ENCODE measurements at places on chromosomes 16 and 17. TPM values are rescaled to one million over a fixed set of nuclear protein-coding genes. Genes with fewer than 3 reads are reported as not detected.

The TBC1D3I gene
- total RNA-seq: 0.07 TPM

The GNAO1 gene
- 0.17 TPM for total RNA-seq

The RAPGEFL1 gene
- total RNA-seq: 1.8 TPM

The NOG gene
- 2.0 TPM for total RNA-seq

The TPSD1 gene
- not detected for total RNA-seq

The KCNG4 gene
- not detected for total RNA-seq

The TAC4 gene
- not detected for total RNA-seq

The NHLRC4 gene
- total RNA-seq: 0.99 TPM

The C17orf58 gene
- 11.7 TPM for total RNA-seq

The CCT6B gene
- 0.52 TPM for total RNA-seq

The TIGD7 gene
- 6.8 TPM for total RNA-seq

The SRSF1 gene
- 286 TPM for total RNA-seq

The TBC1D3H gene
- total RNA-seq: not detected

The ALDH3A2 gene
- 132 TPM for total RNA-seq

The FOXC2 gene
- total RNA-seq: 5.0 TPM

The KDM8 gene
- 3.9 TPM for total RNA-seq

The SAT2 gene
- total RNA-seq: 35.4 TPM

The CCDC40 gene
- total RNA-seq: 1.9 TPM

The PRR15L gene
- total RNA-seq: not detected

The PLLP gene
- total RNA-seq: not detected

The SLFN12L gene
- 0.07 TPM for total RNA-seq

The KRT15 gene
- total RNA-seq: 0.13 TPM

The GCGR gene
- total RNA-seq: not detected

The GP2 gene
- total RNA-seq: not detected

The ENPP7 gene
- total RNA-seq: not detected

The DRC7 gene
- 0.07 TPM for total RNA-seq

The KIFC3 gene
- 41.1 TPM for total RNA-seq

The HES7 gene
- total RNA-seq: not detected

The SLC13A2 gene
- total RNA-seq: not detected

The ODAD4 gene
- 0.72 TPM for total RNA-seq

The RPTOR gene
- 48.7 TPM for total RNA-seq

The TBC1D3E gene
- total RNA-seq: not detected

The RMI2 gene
- 4.0 TPM for total RNA-seq

The CBLN1 gene
- total RNA-seq: not detected

The PLSCR3 gene
- 52.9 TPM for total RNA-seq

The SSTR5 gene
- not detected for total RNA-seq

The MYH3 gene
- total RNA-seq: 1.3 TPM

The BRIP1 gene
- 1.7 TPM for total RNA-seq

The PLA2G10 gene
- not detected for total RNA-seq

The SPN gene
- not detected for total RNA-seq

The G6PC1 gene
- total RNA-seq: not detected

Data from smooth muscle cell of the pulmonary artery (primary cell).